Stimulated activated CD8-positive, alpha-beta memory T cell treated with anti-CD3 and anti-CD28 coated beads, Interleukin-12 subunit alpha, Interleukin-12 subunit beta, amount 100 ng/mL, for 1 hour (primary cell): ENCODE measurements at places on chromosomes 16 and 17.

- no peak for DNase-seq
Observed at GRCh38 chr17:44216694-44217093, 2.8 kb downstream of the UBTF start.

- DNase-seq: no peak
Observed at GRCh38 chr16:85573696-85574641, 39.2 kb upstream of the GSE1 start.

DNA sequence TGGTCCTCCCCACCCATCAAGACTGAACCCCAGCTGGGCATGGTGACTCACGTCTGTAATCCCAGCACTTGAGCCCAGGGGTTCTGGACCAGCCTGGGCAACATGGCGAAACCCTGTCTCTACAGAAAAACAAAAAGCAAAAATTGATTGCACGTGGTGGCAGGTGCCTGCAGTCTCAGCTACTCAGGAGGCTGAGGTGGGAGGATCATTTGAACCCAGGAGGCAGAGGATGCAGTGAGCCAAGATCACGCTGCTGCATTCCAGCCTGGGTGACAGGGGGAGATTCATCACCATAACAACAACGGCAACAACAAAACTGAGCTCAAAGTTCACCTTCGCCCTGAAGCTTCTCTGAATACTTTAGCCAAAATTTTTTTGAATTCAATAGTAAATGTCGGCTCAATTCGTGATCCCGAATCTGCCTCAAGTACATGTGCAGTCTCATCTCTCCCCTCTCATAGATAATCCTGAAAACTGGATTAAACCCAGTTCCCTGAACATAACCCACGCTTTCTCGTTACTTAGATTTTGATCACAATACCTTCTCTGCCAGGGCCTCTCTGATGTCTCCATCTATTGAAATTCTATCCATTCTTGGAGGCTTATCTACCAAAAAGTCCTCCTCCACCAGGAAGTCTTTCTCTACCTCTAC lies 13.5 kb upstream of the MYH10 start:
- DNase-seq: no peak

DNA sequence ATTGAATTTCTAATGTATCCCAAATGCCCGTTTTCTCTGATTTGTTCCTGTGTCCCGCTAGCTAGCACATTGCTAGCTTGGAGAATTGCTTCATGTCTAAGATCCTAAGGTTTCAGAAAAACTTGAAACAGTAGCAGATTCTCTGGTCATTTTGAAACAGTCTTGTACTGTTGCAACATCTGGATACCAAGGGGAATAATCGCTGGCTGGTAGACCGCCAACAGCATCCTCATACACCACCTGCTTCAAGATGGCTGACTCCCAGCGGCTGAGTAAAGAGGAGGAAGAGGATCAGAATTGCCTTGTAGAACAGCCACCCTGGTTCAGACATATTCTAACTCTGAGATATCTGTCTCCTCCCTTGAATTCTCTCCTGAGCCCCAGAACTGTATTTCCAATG lies 226.7 kb upstream of the ELAC2 start:
- DNase-seq: no peak

DNA sequence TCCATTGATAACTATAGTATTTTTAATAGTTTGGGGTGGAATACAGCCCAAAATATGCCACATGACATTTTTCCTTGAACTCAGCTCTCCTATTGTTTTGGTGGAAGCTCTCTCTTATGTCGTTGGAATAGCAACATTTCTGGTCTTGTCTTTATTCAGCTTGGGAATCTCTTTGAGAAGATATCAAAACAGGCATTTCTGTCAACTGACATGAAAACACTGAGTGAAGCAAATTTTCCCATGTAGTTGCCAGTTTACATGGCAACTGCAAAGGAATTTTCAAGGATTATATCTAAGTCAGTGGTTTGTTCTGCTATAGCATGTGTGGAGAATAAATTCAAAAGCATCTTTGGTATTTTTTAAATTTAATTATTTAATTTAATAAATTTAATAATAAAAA lies 863.5 kb upstream of the CDH8 start:
- DNase-seq: no peak

- no peak for DNase-seq
Observed at GRCh38 chr16:4690946-4691665, 2.3 kb upstream of the NUDT16L1 start.

- no peak for DNase-seq
Observed at GRCh38 chr16:72979974-72980373, 68.0 kb downstream of the ZFHX3 start.

DNA sequence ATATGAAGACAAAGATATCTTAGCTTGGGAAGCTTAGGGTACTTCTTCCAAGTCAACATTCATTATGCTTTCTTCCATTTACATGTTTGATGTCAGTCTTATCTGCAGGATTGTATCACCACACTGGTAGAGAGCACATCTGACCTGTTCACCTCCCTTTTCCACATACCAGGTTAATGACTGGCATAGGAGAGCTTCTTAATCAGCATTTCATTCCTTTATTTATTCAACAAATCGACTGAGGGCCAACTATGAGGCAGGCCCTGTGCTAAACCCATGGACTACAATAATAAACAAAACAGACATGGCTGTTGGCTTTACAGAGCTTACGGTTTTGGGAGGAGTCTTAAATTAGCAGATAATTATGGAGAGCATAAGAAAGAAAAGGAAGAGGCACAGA lies 378.1 kb upstream of the CDH11 start:
- no peak for DNase-seq

DNA sequence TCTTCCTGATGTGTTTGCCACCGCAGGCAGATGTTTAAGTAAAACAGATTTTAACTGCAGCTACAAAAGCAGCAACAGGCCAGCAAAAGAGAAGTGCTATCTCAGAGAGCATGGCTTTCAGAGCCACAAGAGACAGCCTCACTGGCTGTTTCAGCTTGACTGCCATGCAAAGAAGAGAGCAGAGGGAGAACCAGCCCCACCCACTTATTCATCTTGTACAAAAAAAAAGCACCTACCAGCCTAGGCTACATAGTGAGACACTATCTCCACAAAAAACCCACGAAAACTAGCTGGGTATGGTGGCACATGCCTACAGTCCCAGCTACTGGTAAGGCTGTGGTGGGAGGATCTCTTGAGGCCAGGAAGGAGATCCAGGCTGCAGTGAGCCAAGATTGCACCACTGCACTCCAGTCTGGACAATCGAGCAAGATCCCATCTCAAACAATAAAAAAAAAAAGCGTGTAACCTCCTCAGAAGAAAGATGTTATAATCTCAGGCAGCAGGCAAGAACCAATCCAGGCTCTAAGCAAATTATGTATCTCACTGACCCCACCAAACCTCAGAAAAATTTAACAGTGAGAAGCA lies 30.0 kb downstream of the STH start:
- no peak for DNase-seq

- no peak for DNase-seq
Observed at GRCh38 chr17:39194985-39195524, 2.4 kb downstream of the CACNB1 start.

DNA sequence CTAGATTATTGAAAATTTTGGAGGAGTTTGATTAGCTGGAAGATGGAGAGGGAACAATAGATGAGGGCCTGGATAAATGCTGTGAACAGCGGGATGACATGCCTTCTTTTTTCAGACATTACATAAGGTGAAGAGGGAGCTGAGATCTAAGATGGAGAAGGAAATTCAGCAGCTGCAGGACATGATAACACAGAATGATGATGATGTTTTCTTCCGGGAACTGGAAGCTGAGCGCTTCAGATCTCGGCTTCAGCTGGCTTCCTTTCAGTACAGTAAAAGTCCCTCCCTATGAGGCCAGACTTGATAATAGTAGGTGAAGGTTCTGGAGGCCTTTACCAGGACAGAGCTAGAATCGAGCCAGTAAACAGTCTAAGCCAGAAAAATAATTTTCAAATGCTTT lies 30.7 kb downstream of the CEP95 start:
- DNase-seq: no peak

GRCh38 chr16:47037396-47037745 lies 63.9 kb upstream of the DNAJA2 start:
- no peak for DNase-seq

GRCh38 chr16:31182391-31182790 lies 2.5 kb downstream of the FUS start:
- no peak for DNase-seq

DNA sequence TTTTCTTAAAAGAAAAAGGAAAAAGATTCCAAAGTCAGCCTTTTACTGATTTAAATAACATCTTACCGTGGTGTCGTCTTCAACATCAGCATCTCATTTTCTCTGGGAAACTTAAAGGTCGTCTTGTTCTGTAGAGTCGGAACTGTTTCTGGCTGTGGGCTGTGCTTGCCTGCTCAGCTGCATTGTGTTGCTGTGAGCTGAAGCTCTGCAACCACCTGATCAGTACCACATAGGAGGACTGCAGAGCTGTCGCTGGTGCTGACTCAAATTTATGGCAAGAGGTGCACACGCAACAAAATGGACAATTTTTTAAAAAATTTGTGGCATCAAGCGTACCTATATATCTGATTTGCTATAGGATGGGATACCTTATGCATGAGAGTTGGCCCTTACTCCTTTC lies at the start of gene OMG:
Gene OMG (minus strand): TSS at position 150 of the 400 bp plus-strand sequence. CDS start 908 bp downstream, outside the sequence.
- DNase-seq: no peak

DNA sequence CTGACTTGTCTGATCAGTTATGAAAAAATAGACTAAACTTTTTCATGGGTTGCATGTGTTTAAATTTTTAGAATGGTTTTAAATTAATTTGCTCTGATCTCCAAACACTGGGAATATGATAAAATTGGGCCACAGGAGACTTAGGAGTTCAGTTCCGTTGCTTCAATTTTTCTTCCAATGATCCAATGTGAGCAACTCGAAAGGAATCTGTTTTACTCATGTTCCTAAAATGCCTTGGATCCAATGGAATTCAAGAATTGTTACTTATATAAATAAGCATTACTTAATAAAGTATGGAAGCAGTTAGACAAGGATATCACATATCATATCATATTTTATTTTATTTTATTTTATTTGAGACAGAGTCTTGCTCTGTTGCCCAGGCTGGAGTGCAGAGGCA lies 56.0 kb upstream of the NACA2 start:
- DNase-seq: no peak

DNA sequence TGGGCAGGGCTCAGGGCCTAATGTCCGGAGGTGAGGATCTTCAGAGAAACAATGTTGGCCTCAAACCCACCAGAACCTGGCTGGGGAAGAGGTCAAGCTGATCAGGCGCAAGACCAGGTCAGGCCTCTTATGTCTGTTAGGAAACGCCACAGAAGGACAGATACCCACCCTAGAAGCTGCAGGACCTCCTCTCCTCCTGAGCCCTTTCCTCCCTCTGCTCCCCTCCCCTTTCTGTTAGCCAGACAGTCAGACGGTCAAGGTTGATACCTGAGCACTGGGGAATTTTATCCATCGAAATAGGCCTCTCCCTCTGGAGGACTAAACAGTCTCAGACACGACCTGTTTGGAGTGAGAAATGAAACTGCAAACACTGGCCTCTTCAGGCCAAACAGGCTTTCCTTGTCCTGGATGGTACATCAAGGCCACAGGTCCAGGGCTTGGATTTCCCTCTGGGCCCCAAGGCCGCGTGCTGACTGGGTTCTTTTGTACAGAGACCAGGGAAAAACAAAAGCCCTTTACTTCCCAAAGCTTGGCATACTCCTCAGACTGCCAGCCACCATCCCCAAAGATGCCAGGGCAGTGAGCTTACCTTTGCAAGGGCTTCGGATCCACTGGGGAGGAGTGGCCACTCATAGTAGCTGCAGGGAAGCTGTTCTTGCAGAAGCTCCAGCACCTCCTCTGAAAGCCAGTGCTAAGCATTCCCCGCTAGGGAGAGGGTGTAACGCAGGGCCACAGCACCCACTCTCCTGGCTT lies 135.8 kb downstream of the CCDC182 start:
- no peak for DNase-seq

DNA sequence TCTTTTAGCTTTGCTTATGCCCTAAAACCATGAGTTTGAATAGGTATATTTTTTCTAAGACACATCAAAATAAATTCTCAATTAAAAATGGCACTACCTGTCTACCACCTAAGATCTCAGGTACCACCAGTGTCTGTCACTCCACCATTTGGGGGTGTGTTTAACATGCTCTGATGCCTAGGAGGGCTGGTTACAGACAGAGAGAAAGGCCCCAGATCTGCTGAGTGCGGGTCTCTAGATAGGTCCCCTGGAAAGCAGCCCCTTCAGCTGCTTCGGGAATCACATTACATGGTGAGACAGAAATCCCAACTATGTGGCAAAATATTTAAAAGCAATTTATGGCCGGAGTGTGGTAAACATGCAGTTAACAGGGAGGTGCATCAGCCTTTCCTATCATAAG lies 653 bp upstream of the VAC14 start:
- no peak for DNase-seq

DNA sequence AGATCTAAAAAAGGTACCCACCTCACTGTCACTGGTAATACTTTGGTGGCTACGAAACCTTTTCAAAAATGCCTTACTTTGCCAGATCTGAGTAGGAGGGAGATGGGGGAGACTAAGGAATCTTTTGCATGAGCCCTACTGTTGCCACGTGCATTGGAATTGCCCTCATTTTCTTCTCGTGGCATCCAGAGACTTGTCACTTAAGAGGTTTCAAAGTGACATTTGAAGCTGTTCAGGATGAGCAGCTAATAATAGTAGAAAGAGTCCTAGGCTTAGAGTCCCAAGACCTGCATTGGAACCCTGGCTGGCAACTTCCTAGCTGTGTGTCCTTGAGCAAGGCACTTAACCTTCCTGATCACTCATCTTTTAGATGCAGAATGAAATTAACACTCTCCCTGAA lies 43.5 kb downstream of the GPRC5B start:
- DNase-seq: no peak

DNA sequence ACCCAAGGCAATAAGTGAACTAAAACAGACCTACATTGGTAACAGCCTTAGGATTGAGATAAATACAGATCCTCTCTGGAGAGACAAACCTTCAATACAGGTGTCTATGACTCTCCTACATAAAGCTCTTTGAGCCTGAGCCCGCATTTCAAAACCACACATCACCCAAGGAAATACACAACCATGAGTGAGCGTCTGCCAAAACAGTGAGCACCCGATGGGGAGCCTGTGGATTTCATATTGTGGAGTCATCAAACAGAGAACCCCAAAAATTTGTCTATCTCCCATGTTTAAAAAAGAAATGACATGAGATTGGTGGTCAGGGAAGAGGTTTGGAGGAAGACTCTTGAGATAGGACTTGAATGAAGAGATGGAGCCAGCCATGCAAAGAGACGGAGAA lies 102.2 kb upstream of the LHX1 start:
- no peak for DNase-seq

DNA sequence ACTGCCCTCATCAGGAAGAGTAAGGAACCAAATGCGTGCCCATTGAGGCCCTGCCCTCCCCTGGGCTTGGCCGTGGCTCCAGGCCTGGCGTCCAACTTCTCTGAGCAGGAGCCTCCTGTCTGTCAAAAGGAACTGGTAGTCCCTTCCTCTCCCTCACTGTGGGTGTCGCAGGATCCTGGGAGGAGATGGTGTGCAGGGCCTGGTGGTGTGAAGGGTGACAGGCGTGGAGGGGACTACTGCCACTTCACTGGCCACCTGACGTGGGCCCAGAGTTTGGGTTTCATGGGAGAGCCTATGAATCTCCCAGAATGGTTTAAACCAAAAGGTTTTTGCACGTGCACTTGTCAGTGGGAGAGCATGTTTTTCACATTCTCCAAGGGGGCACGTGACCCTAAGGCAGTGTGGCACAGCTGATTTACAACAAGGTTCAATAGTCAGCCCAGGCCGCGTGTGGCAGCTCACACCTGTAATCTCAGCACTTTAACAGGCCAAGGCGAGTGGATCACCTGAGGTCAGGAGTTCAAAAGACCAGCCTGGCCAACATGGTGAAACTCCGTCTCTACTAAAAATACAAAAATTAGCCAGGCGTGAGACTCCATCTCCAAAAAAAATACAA lies 12.5 kb downstream of the ARL2BP start:
- no peak for DNase-seq
